ENCODE measurements at places on chromosomes 16 and 17.

GRCh38 chr16:13108126-13108525, 206.7 kb downstream of the SHISA9 start:
- DNase-seq = no peak

- peak; percentile 19 for DNase-seq
These were observed 27.7 kb upstream of the CBX4 start for GRCh38 chr17:79866791-79867518.

- DNase-seq = no peak
These were observed 421.1 kb upstream of the C16orf82 start for GRCh38 chr16:26645614-26646013.

DNA sequence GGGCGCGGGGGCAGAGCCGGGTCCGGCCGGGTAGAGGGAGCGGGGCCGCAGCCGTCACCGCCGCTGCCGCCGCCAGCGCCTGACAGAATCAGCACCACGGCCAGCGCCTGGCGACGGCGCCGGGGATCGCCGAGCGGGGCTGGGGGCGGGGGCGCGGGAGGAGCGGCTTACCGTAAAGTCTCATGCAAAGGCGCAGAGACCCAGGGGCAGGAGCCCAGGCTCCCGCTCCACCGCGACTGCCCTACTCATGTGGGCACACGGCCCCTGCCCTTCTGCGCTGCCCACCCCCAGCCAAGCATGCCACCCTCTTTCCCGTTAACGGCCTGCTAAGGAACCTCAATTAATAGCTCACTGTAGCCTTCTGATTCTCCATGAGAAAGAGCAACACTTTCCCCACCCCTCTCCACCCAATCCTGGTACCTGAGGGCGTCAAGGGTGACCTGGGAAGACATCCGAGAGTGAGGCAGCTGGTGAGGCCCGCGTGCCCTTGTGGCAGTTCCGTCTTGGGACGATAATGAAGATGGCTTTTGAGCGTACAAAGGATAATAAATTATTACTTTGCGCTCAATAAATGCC, at the start of gene SEZ6:
Gene SEZ6 (minus strand): TSS at position 98 of the 576 bp plus-strand sequence. CDS start 164 bp downstream, outside the sequence.
- DNase-seq = peak; percentile 69

DNA sequence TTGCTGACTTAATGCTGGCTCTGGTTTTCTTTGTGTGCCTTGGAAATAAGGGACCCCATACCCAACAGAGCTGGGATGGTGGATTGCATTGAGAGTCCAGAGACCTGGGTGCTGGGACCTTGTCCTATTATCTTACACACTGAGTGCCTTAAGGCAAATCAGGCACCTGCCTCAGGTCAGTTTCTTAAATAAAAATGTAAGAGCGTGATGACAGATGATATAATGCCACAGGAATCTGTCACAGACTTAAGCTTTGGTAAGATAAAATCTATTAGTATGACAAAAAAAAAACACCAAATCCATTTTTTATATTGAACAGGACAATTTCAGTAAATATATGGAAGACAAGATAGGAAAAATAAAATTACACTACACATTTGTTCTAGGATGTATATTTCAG, 1.6 kb downstream of the MT1A start:
- DNase-seq = no peak

- peak; percentile 59 for DNase-seq
These were observed 391.3 kb upstream of the CDH5 start for GRCh38 chr16:65975049-65975708.

DNA sequence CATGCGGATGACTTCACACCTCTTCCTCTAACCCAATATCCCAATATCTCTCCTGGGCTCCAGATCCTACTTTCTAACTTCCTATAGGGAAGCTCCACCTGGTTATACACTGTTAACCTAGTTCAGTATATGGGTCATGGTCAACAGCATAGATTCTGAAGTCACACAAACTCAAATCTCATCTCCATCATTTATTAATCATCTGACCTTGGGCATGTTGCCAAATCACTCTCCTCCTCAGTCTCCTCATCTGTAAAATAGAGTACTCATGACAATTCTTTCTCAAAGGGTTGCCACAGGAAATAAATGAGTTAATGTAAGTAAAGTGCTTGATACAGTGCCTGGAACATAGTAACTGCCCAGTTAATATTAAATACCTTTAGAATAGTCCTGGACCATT, 593 bp upstream of the CD300E start:
- DNase-seq = no peak

DNA sequence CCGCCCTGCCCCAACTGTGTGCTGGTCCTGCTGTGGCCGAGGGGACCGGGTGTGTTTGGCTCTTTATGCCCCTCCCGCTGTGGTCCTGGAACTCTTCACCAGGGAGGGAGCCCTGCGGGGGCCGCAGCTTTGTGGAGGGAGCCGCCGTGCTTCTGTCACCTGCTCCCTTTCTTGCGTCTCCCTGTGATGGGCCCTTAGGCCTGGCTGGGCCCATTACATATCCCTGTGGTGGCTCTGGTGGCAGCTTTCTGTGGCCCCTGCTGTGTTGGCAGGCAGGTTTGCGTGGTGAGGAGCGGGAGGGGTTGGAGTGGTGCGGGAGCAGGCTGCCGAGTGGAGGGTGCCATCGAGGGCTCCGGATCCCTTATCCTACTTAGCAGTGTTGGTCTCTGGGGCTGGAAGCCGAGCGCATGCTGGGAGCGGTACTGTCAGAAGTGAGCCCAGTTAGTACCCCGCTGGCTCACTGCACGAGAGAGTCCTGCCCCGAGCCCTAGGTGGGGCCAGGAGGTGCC, 60.4 kb downstream of the PDPK1 start:
- no peak for DNase-seq

GRCh38 chr17:40281663-40282062, 6.0 kb upstream of the CDC6 start:
- DNase-seq = no peak

DNA sequence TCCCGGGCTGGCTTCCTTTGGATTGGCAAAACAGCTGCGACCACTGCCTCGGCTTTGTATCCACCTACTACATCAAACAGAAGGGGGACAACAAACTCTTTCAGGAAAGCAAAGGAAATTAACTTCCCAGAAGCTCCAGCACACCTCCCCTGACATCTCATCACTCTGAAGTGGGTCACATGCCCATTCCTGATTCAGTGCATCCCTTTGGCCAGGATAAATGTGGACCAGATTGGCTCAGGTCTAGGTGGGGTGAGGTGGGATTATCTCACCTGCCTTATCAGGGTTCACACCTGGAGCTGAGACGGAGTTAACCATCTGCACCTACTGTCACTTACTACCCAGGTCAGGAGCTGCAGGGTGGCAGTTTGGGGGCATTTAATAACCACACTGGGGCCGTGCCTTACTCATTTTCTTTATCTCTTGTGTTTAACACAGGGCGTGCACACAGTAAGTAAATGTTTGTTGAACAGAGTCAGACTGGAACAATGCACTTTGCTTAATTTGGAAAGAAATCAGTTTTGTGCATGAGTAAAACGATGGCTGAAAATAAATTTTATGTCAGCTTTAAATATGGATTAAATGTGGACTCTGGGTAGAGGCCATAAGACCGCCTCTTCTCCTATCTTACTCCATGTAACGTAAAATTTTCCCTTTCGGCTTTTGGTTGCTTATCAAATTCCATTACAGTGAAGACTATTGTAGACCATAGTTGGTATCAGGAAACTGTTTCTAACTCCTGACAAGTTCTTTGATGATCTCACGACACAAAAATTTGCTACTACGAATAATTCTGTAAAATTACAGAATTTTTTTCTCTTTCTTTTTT, 36.0 kb downstream of the IQCK start:
- peak; percentile 58 for DNase-seq

DNA sequence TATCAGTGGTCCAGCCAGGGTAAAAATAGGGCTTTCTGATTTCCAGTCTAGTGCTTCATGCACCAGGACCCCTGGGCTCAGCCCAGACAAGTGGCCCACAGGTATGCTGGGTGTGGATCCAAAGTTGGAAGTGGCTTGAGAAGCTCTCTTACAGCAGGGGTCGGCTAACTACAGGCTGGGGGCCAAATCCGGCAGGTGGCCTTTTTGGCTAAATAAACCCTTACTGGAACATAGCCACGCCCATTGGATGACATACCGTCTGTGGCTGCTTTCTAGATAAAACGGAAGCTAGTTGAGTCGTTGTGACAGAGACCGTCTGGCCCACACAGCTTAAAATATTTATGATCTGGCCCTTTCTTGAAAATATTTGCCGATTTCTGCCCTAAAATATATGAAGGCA, 119.0 kb upstream of the CDC42EP4 start:
- peak; percentile 23 for DNase-seq

- no peak for DNase-seq
These were observed 6.0 kb downstream of the VASN start for GRCh38 chr16:4377573-4378154.

- no peak for DNase-seq
These were observed 44.9 kb upstream of the RASD1 start for GRCh38 chr17:17540935-17541639.

DNA sequence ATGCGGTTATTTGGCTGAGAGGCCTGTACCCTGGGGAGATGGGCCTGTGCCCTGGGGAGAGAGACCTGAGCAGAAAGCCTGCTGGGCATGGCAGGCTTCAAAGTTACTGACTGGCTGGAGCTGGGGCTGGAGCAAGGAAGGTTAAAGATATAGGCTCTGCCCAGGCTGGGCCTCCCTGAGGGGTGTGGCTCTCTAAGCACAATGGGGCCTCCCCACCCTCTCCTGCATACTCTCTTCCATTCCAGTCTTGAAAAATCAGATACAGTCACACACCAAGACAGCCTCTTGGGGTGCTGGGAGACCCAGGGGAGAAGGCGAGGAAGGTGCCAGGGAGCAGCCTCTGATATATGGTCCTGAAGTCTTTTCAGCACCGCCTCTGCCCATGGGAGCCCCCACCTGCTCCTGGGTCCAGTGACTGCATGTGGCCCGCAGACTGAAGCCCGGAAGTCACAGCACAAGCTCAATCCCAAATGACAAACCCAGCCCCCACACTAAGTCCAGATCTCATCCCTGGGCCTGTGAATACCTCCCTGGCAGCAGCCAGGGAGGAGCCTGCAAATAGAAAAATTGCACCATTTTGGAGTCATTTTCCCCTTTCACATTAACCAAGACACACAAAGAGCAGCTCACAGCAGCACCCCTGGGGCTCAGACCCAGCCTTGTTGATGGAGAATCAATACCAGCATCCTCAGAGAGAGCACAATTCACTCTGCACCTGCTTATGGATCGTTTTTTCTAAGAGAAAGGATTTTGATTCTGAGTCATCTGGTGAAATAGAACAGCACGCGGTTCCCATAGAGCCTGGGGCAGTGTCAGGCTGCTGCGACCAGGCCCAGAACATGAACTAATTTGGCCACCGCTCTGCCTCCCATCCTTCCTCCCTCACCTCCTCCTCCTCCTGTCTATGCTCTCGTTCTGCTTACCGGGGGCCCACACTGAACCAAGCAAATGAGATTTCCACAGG, 25.6 kb upstream of the CACNG1 start:
- DNase-seq = peak; percentile 14

GRCh38 chr17:79026376-79027273, 2.7 kb downstream of the C1QTNF1 start:
- peak; percentile 91 for DNase-seq

- DNase-seq = no peak
These were observed 2.9 kb upstream of the TMEM97 start for GRCh38 chr17:28315846-28316705.

- no peak for DNase-seq
These were observed 7.6 kb downstream of the NOL11 start for GRCh38 chr17:67725373-67725791.

DNA sequence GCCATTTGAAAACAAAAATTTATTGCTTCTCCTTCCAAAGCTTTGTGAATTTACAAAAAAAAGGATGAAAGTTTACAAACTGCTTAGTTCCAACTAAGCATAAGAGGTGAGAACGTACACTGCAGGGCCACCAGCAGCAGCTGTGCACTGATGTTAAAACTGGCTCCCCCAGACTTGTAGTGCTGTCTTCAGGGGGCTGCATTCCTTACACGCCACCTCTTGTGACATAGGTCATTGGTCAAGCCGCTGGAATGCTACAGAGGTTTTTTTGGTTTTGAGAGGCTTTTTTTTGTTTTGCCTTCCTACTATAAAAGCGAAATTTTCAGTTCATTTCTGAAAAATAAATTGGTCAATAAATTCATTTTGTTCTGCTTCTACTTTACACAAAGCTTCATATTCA, 6.9 kb downstream of the IFT20 start:
- no peak for DNase-seq

- DNase-seq = no peak
These were observed 6.5 kb downstream of the TMEM170A start for GRCh38 chr16:75458029-75458428.

DNA sequence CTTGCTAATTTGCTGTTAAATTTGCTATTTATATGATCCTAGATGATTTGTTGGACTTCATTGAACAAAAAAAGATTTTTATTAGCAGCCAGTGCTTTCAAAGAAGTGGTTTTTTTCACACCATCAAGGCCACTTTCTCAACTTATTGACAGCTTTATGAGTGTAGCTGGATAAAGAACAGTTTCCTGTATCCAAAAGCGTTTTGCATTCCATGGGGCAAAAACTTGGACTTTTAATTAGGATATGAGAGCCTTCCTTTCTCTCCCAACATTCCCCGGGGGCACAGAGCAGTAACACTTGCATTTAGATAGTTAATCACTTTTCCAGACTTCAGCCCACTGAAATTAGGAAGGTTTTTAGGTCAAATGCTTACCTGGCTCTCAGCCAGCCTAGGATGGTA, 177.1 kb upstream of the ELAC2 start:
- DNase-seq = no peak

GRCh38 chr16:88062341-88063210, 111.3 kb downstream of the BANP start:
- DNase-seq = peak; percentile 70

GRCh38 chr16:4384509-4384942, 12.9 kb downstream of the VASN start:
- no peak for DNase-seq

- DNase-seq = no peak
These were observed 309.6 kb downstream of the KCNJ2 start for GRCh38 chr17:70478902-70479301.

DNA sequence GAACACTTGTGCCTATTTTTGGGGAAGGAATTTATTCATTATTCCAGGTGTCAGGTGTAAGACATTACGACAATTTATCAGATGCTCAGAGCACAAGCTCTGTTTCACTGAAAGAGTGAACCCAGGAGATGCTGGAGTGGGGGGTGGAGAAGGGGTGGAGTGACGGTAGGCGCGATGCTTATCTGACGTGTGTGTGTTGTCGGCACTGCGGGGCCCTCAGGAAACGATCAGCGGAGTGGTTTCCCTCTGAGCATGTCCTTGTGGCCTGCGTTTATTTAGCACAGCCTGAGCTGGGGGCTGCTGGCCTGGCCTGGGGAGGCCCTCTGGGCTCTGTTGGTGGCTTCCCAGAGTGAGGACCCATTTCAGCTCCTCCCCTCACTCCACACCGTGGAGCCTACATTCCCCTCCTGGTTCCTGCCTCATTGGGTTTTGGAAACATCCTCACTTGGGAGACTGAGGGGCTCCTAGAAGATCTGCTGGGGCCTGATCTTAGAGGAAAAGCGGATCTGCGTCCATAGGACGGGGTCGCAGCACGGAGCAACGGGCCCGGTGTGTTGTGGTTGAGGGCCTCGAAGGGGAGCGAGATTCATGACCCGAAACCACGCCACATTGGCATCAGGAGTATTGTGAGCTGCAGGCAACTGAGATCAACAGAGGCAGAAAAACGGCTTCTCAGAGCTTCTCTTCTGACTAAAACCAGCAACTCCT, 19.0 kb upstream of the GNG13 start:
- no peak for DNase-seq
